HS-27A (cell line): ENCODE measurements at places on chromosomes 1 and 21.

DNA sequence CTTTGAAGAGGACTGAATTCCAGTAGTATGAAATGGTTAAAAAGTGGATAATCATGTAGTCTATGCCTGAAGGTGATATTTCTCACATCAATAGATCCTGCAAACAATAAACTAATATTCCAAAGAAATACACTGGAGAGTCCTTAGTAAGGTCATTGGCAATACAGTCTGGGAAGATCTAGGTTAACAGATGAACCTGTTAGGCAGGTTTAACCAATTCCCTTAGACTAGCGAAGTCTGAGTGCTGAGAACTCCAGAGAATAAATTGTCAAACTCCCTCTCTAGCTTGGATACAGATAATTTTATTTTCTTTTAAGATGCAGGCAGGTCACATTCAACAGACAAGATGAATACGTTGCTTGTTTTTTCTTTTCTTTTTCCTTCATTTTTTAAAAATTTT, 2.4 kb downstream of the GPR157 start:
- no peak for DNase-seq

GRCh38 chr1:57910782-57911181, 486.9 kb upstream of the DAB1 start:
- no peak for DNase-seq

GRCh38 chr1:39250460-39251240, 46.2 kb downstream of the MACF1 start:
- no peak for DNase-seq

- DNase-seq: no peak
Measured at GRCh38 chr1:32525661-32526444, 13.4 kb upstream of the ZBTB8A start.
